Activated CD4-positive, alpha-beta T cell treated with anti-CD3 and anti-CD28 coated beads, Interleukin-2, amount 50 U/mL, for 48 hours (primary cell): ENCODE measurements at places on chromosomes 13 and 19.
A peak's percentile ranks its signal among the peaks of the same experiment; 100 is the strongest.

- DNase-seq: no peak
Observed at GRCh38 chr19:12912571-12912970, 6.5 kb downstream of the SYCE2 start.

- DNase-seq: peak; percentile 51
Observed at GRCh38 chr19:47471733-47472457, at the start of gene SLC8A2. TSS of gene SLC8A2 (minus strand) at chr19:47471893. CDS start at chr19:47466403, 5,490 bp downstream.

GRCh38 chr13:73334445-73334844 is 275.6 kb downstream of the KLF5 start:
- DNase-seq: no peak

DNA sequence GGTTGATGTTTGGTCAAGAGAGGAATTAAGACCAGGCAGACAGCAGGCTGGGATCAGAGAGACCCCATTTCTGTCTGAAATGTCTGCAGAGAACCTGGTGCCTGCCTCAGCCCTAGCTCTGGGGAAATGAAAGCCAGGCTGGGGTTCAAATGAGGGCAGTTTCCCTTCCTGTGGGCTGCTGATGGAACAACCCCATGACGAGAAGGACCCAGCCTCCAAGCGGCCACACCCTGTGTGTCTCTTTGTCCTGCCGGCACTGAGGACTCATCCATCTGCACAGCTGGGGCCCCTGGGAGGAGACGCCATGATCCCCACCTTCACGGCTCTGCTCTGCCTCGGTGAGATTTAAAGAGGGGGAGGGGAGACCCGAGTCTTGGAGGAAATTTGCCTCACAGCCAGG is at the start of gene LILRB4:
Gene LILRB4 (plus strand): TSS at position 256 of the 400 bp plus-strand sequence. CDS start 49 bp downstream, at position 305.
- no peak for DNase-seq

DNA sequence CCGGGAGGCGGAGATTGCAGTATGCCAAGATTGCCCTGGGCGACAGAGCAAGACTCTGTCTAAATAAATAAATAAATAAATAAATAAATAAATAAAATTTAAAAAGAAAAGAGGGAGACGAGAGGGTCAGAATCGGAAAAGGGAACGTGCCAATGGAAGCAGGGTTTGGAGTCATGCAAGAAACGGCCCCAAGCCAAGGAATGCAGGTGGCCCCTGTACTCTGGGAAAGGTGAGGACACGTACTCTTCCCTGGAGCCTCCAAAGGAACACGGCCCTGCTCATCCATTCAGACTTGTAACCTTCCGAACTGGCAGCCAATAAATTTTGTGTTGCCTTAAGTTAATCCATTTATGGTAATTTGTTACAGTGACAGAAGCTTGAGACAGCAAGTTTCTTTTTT is 19.9 kb upstream of the PNMA8C start:
- no peak for DNase-seq

DNA sequence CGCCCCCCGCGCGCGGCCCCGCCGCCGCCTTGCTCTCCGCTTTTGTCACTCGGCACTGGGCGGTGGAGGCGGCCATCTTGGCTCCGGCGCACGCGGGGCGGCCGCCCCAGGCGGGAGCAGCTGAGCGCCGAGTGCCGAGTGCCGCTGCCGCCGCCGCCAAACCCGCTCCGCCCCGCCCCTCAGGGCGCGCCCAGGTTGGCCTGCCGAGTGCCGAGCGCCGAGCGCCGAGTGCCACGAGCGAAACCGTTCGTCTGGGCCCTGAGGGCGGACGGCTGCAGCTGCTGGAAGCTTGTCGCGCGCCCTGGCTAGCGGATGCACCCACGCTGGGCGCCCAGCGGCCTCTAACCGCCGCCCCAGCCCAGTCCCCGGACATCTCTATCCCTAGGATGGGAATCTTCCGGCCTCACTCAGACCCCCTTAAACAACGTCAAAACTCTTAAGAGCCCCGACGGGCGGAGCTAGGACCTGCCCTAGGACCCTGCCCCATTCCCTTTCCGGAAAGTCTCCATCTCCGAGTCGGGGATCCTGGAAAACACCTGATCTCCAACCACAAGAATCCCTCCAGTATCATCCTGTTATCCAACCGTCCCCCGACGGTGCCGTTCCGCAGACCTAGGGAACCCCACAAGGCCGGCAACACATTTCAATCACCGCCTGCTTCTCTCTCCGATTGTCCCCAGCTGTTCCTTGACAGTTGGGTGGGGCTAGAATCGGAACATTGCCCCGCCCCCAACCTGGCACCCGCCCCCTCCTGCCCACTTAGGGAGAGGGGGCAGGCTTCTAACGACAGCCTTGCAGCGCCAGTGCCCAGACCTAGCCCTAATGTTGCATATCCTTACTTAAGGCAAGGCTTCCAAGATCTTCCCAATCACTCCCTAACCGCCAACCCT is 14.1 kb upstream of the AKAP8L start:
- peak; percentile 93 for DNase-seq

DNA sequence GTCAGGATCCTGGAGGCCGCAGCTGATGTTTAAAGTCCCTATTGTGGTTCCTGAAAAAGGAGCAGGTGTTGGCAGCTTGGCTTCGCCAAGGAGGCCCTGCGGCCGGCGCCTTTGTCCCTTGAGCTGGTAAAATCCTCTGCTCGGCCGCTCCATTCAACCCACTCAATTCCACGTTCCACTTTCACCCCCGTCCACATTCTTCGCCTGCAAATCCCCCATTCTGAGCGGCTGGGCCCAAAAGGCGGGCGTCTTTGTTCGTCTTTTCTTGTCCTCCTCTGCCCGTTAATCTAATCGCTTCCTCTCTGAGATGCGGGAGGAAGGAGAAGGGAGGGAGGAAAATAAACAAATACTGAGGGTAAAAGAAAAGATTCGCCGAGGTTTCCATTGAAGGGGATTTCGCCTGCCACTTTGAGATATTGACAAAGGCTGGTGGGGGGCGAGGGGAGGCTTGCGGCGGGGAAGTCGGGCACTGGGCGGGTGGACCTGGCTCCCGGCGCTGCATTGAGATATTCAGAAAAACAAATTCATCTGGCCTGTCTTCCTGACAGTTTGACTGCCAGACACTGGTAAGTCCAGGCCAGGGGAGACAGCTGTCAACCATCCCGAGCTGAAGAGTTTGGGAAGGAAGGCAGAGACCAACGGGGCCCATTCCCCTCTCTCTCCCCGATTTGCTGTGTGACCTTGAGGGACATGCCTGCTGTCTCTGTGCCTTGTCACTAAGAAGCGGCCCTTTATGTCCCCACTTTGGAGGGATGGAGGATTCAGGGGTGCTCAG is 37.6 kb downstream of the ZNRF4 start:
- no peak for DNase-seq

DNA sequence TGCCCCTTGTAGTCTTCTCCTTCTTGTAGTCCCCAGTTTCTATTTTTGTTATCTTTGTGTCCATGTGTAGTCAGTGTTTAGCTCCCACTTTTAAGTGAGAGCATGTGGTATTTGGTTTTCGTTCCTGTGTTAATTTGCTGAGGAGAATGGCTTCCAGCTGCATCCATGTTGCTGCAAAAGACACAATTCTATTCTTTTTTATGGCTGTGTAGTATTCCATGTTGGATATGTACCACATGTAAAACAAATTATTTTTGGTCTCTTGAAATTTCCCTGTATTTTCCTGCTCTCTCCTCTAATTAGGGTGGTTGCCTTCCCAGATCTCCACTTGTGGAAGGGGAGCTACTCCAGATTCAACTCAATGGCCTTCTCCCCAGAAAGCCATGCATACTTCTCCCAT is 813.8 kb downstream of the UQCRFS1 start:
- DNase-seq: no peak

DNA sequence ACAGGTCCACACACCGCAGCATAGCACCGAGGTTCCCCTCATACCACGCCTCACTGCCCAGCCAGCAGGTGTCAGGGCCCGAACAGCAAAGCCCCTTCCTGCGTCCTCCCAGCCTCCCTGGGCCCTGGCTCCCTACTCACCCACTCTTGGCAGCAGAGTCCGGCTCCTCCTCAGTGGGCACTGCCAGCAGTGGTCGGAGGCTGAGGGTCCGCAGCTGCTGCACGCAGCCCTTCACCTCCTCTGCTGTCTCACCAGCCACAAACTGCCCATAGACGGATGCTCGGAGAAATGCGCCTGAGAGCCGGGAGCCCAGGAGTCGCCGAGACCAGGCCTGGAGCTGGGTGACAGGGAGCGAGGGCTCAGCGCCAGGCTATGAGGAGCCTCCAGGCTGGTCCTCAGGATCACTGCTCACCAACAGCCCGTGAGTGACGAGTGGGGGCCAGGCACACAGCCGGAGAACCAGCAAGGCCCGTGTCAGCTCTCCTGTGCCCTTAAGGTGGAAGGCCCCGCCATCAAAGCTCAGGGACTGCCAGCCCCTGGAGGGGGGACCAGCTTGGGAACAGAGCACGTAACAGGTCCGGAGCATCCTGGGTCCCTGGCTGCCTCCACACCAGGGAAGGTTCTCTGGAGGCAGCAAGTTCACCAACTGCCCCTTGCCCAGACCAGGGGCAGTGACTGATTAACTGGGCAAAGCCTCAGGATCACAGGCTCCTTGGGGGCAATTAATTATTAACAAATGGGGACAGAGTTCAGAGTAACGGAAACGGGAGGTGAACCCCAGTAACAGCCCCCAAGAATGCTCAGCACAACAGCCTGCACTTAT is at the start of gene PRODH2:
Gene PRODH2 (minus strand): TSS at position 626 of the 823 bp plus-strand sequence. CDS start 40 bp downstream, at position 586.
- DNase-seq: no peak
